ENCODE measurements at places on chromosomes 7 and 10. TPM values are rescaled to one million over a fixed set of nuclear protein-coding genes. Genes with fewer than 3 reads are reported as not detected.

DNA sequence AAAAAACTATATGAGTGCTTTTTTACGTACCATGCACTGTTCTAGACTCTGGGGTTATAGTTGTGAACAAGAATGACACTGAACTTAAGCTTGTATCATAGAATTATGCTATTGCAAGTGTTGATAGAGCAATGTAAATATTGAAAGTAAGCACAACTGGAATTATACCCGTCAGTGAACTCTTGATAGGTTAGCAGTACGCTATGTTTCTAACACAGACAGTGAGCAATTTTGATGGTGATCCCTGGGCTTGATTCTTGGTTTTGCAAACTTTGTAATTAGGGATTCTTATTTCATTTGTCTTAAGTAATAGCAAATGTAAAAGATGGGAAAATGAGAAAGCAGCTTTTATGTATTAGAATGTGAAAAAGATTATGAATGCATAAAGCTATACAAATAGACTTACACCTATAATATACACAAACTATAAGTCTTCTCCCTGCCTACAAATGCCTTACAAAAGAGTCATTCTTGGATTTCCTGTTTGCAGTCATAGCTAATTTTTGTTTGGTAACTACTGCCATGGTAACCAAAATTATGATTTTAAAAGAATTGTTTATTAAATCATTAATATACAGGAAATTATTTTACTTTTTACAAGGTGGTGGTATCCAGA, 6.7 kb downstream of the TES start:
- DNase-seq = no peak

GRCh38 chr10:28890121-28890950, 213.0 kb downstream of the BAMBI start:
- no peak for DNase-seq

DNA sequence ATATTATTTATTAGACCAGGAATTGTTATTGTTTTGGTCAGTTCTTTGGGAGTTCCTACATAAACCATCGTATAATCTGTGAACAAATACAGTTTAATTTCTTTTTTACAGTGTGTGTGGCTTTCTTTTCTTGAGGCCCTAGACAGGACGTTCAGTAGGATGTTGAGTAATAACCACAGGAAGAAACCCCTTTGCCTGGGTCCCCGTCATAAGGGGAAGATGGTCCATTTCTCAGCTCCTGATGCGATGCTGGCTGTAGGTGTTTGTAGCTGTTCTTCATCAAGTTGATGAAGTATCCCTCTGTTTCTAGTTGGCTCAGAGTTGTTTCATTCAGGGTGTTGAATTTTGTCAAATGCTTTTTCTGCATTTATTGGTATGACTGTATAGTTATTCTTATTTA, 219.7 kb upstream of the ADARB2 start:
- DNase-seq = no peak

- no peak for DNase-seq
Measured at GRCh38 chr7:71871446-71871845, 540.7 kb downstream of the CALN1 start.

DNA sequence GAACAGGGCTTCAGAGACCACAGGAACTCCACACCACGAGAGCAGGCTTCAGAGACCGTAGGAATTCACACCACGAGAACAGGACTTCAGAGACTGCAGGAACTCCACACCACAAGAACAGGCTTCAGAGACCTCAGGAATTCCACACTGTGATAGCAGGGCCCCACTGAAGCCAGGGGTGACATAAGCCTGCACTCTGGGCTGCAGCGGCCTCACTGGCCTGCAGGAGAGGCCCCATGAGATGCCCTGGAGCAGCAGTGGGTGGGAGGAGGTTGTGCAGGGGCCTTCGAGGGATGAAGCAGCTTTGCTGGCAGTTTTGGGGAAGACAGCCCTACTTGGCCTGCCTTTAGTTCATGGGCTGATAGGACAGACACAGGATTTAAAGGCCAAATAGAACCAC, 614.7 kb downstream of the PTPRN2 start:
- DNase-seq = no peak

DNA sequence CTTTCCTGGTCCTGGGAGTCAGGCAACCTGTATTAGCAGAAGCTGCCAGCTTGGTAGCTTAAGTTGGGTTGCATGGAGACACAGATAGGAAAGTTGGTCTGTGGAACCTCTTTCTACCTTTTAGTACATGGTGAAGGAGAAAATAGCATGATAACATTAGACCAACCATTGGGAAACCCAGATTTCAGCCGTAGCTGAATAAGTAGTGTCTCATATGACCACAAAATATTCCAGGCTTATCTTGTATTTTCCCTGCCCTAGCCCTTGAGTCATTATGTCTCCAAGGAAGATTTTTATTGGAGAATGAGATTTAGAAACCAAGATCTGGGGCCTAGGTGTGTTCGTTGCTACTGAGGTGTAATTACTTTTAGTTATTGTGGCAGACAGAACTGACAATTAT, 67.2 kb downstream of the CCSER2 start:
- no peak for DNase-seq

- no peak for DNase-seq
Measured at GRCh38 chr10:75646916-75647315, 215.5 kb downstream of the LRMDA start.

DNA sequence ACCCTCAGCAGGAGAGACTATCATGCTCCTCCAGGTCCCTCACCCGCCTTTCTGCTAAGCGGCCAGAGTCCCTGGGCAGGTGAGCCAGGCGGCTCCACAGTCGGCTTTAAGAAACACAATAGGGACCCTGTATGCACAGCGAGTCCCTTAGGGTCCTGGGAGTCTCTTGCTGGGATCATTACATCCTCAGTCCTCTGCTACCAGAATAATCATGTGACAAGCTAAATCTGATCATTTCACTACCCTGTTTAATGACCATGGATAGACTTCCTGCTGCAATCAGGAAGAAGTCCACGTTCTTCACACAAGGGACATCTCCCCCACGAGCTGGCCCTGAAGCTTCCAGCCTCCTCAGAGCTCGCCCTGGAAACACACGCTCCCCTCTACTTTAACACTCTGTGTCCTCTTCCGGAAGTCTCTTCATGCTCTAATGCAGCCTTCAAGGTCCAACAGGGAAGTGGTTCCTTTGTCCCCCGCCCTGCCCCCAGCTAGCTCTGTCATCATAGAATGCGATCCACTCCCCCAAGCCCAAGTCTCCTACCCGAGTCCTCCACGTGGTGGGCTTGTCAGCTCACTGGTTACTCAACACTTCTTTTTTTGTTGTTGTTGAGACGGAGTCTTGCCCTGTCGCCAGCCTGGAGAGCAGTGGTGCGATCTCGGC, 101.5 kb downstream of the RNF216 start:
- DNase-seq = peak; percentile 46

The GPR26 gene
- total RNA-seq = not detected

The SPAM1 gene
- not detected for total RNA-seq

The ARHGEF35 gene
- 0.94 TPM for total RNA-seq

The MBL2 gene
- total RNA-seq = not detected

The MLXIPL gene
- total RNA-seq = 0.28 TPM

The CHST12 gene
- total RNA-seq = 17.2 TPM

The ZNF365 gene
- total RNA-seq = 0.13 TPM

The CREM gene
- 61.5 TPM for total RNA-seq

The LUC7L2 gene
- 43.5 TPM for total RNA-seq

Data from heart right ventricle (tissue), 16 donors.